ENCODE measurements at places on chromosomes 4 and X.

DNA sequence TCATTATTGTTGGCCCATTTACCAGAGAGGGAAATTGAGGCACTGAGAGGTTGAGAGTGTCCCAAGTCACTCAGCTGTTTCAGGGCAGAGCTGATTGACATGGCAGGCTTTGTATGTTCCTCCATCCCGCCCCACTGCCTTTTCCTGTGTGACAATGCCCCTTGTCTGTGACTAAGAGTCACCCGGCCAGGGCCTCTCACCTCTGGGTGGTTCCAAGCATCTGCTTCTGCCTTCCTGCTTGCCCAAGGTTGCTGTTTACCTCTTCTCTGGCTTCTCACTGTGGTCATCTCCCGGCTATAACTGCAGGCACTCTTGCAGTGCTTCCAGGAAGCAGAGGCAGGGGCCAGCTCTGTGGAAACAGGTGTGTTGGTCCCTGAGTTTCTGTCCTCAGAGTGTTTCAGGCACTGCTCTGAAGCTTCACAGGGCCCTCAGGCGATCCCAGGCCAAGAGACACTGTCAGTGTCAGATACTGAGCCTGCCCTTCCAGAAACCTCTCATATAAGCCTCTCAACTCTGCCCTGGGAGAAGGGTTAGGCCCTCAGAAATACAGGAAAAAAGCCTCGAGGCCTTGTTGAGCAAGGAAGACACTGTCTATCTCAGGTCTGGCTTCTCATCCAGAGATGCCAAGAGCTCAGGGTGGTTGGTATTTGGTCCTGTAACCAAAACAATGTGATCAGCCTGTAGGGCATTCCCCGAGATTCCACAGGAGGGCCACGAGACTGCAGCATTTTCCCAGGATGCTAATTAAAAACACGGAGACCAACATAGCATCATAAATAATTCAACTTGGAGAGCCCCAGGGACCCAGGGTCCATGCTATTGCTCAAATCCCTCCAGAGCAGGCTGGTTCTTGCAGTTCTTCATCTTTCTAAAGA, 42.0 kb upstream of the PROM1 start:
- DNase-seq: no peak

DNA sequence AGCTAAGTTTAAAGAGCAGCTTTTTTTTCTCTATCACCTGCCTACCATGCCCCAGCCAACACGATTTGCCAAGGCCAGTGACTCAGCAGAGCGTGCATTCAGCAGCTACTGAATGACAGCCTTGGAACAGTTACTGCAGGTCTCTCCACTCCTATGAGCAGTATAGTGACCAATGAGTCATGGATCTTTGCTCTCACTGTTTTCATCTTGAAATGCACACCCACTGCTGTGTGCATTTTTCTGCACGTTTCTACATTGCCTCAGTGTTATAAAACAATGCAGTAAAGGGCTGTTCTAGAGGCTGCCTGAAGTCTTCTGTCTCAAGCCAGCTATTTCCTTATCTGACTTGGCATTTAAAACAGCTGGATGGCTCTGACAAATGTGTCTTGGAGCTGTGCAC, 66.0 kb upstream of the C4orf54 start:
- no peak for DNase-seq

DNA sequence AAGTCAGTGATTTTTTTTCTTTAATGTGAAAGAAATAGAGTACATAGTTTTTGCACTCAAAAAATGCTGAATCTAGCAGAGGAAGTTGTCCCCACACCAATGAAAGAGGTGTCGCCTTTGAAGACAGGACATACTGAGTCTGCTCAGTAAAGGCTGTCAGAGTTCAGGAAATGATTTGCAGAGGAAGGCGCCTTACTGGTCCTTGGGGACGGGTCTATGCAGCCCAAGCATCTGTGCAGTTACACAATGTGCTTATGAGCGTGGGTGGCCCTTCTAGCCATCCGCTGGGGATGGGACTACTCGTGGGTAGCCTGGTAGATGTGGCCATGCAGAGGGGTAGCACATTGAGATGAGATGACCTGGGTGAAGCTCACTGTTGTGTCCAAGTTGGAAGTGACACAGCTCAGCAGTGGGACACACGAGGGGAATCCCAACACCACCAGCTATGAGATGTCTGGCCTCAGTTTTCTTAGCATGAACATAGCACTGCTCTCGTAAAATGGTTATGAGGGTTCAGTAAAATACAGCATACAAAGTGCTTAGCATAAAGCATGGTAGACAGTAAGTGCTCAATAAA, 116.5 kb upstream of the RBPJ start:
- DNase-seq: no peak

- DNase-seq: no peak
Measured at GRCh38 chr4:86600007-86600653, 6.0 kb downstream of the PTPN13 start.

All from right forelimb (tissue), 1 donor.